Smooth muscle cell of the pulmonary artery (primary cell): ENCODE measurements at places on chromosomes 1 and 21. TPM values are rescaled to one million over a fixed set of nuclear protein-coding genes. Genes with fewer than 3 reads are reported as not detected.

Gene AIM2
- not detected in 2 replicates for total RNA-seq

Gene ANKRD35
- 1.8 and 2.5 TPM in 2 replicates for total RNA-seq

Gene NAV1
- total RNA-seq, result 89.2 and 115 TPM in 2 replicates

Gene HTR6
- 0.07 TPM in 1 of 2 replicates, not detected in the other for total RNA-seq

Gene SF3B4
- 12.8 and 15.8 TPM in 2 replicates for total RNA-seq
